CD8-positive, alpha-beta memory T cell (primary cell): ENCODE measurements at places on chromosomes 4 and X. TPM values are rescaled to one million over a fixed set of nuclear protein-coding genes. Genes with fewer than 3 reads are reported as not detected.

Gene PAGE1
- total RNA-seq: not detected

Gene NSUN7
- not detected for total RNA-seq

DNA sequence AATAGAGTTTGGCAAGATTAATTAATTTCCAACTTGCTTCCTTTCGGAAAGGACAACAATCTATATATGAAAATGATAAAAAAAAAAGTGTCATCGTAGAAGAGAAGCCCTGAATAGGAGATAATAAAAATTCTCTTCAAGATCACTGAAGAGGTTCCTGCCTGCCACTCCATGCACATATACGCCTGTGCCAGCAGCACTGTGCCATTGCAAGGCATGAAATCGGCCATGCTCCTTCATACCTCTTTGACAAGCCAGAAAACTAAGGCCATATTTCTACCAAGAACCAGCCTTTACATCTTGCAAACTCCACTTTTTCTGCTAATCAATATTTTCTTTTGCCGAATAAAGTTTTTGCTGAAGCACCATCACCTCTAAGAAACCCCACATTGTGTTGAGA is 365.5 kb downstream of the CXXC4 start:
- H3K36me3 ChIP-seq: no peaks in the 10 kb centered on the region
- DNase-seq: no peak
- no peaks in the 10 kb centered on the region for H3K27me3 ChIP-seq
- no peak overlapping the region for H3K4me3 ChIP-seq
- no peak overlapping the region for H3K27ac ChIP-seq
- H3K4me1 ChIP-seq: no peaks in the 10 kb centered on the region

DNA sequence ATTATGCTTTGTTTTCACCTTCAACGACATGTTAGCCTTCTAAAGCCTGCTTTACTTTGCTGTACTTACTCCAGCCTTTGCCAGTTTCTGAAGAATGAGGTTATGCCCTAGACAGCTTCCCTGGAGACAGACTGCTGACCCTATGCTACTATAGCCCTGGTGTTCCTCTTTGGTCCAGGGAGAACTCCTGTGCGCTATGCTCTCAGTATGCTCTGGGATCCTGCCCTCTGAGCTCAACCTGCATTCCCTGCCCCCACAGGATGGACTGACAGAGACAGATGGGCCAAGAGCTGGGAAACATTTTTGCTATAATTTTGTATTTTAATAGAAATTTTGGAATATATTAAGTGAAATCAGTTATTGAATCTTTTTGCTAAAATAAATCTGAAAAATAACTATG is 425.9 kb downstream of the TMA16 start:
- H3K27ac ChIP-seq: no peak overlapping the region
- DNase-seq: no peak
- no peak overlapping the region for H3K4me3 ChIP-seq
- no peaks in the 10 kb centered on the region for H3K4me1 ChIP-seq
- H3K27me3 ChIP-seq: no peaks in the 10 kb centered on the region

- H3K27me3 ChIP-seq: no peaks in the 10 kb centered on the region
- H3K36me3 ChIP-seq: no peaks in the 10 kb centered on the region
- no peak overlapping the region for H3K27ac ChIP-seq
These were observed 25.3 kb downstream of the GPC4 start for GRCh38 chrX:133389975-133390374.

DNA sequence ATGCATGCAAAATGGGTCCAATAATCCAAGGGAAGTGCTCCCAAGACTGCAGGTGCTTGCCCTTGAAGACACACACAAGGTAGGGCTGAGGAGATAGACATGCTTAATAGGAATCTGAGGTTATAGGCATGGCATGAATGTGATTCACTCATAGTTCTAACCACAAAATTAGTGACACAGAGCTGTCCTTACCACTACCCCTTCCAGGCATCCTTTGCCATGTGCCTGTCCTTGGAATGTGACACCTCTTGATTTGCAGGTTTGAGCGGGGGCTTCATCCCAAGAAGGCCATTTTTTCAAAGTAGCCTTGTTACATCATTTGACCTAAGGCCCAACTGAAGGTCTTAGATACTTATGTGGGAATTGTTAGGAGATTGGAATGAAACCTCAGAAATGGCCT is 112.5 kb downstream of the CCNG2 start:
- H3K4me1 ChIP-seq: no peaks in the 10 kb centered on the region
- no peak for DNase-seq
- no peaks in the 10 kb centered on the region for H3K27me3 ChIP-seq
- H3K36me3 ChIP-seq: no peaks in the 10 kb centered on the region
- H3K4me3 ChIP-seq: no peak overlapping the region
- no peak overlapping the region for H3K27ac ChIP-seq

DNA sequence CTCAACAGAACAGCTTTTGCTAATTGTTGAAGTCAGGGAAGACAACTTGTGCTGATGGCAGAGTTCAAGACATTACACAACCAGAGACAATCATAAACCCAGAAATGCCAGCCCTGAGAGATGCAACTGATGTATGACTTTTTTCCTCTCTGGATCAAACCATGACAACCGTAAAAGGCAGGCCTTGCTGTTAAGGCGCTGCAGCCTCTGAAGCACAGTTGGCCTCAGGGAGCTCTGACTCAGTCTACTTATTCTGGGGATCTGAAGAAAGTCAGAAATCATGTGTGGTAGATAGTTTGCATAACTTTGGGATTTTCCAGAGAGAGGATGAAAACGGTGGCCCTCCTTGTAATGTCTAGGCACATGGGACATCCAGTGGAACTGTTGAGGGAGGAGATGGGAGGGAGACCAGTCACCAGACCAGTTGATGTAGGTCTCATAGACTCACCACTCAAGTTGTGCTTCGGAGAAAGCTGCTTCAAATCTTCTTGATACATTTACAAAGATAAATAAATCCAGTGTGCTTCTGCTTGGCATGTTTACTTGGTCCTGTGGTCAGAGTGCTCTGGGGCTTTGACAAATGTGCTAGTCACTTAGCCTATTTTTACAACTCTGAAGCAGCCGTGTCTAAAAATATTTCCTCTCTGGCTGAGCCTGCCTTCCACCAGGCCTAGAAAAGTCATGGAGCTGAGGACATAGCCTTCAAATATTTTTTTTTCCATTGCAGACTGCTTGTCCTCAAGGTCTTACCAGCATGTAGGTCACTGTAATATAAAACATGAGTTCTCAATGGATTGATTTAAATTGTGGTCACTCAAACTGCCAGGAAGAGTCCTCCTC is 7.5 kb downstream of the HADH start:
- no peak for DNase-seq
- H3K27ac ChIP-seq: no peak overlapping the region
- H3K36me3 ChIP-seq: no peaks in the 10 kb centered on the region
